ENCODE measurements at places on chromosomes 6 and 20.

DNA sequence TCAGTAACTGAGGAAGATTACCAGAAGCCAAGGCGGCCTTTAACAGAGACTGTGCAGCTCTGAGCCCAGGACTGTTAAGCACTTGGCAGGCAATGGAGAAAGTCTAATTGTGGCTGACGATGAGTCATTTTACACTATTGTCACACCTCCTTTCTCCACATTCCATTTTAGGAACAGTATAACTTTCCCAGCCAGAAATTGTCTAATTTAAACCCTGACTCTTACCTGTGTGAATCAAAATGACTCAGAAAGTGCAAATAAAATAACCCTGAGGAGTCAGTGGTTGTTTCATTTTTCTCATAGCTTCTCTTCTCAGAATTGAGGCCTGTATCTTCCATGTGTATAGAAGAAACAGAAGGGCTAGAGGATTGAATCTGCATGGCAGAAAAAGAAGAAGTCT, 40.0 kb upstream of the OPN5 start:
- no peak for DNase-seq

DNA sequence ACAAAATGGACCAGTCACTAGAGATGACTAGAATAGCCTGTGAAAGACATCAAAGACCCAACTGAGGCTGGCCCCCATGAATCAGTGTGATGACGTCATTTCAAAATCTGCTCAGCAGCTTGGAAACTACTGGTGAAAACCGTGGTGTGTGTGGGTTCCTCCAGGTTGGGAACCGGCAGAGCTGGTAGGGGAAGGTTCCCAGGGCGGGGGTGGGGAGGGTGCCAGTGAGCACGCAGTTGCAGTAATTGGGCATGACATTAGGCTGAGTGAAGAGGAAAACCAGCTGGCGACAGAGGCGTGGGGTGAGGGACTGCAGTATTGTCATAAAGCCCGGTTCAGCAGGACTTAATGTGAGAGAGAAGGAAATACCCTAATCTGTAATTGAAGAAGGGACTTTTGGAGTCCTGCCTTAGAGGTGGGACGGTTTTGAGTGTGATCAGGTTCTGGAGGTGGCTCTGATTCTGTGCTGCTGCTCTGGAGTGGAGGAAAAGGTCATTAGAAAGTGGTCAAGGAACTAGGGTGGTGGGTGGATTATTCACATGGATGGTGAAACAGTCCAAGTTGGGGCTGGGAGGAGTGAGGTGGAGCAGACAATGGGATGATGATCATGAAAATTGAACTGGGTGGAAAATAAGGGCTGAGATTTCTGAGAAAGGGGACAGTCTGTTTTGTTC, 52.0 kb upstream of the MTHFD1L start:
- DNase-seq = no peak

DNA sequence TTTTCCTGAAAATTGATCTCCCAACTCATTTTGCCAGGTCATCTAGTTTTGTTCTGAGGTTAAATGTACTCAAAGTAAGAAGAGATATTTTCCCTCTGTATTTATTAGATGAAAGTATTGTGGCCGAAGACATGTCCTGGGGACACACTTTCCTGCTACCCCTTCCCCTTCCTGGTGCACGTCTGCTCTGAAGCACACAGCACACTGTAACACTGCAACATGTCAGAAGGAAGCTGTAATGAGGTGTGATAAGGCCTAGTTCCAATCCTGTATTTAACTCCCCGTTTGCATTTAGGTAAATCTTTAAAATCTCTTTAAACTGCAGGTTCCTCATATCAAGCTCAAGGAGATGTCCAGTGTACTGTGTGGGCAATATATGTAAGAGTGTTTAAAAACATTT, 99.4 kb downstream of the HDGFL1 start:
- DNase-seq = no peak

- DNase-seq = no peak
These were observed 1006.0 kb downstream of the KIF16B start for GRCh38 chr20:15567219-15567618.

GRCh38 chr6:11277275-11278206, 45.1 kb upstream of the NEDD9 start:
- DNase-seq = no peak

DNA sequence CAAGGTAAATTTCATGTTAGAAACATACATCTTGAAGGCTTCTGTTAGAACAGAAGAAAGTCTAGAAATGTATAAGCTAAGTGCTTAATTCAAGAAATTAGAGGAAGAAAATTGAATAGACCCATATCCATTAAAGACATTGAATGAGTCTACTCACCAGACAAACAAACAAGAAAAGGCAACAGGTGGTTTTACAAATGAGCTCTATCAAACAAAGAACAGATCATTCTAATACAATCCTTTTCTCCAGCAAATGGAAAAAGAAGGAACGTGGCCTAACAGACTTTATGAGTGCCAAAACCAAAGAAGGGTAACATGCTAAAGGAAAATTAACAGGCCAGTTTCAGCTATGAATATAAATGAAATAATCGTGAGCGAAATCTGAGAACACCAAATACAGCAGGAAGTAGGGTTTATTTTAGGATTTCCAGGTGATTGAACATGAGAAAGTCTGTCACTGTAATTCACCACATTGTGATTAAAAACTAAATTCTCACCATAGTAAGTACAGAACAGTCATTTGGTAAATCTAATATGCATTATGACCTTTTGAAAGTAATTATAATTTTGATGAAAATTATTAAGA, 22.6 kb downstream of the MTHFD1L start:
- no peak for DNase-seq

DNA sequence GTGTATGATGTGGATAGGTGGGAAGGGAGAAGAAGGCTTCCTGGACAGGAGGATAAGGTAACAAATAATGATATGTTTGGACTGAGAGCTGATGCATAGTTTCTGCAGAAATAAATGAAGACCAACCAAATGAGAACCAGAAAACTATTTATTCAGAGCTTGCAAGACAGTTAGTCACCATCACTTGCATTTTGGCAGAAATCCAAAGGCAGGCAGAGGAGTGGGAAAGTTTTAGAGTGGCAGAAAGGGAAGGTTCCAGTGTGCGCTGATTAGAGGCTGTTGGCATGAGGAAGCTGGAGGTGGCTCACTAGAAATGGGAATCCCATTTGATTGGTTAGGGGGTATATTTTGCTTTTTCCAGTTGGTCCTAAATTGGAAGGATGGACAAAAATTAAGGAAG, 13.0 kb upstream of the F13A1 start:
- DNase-seq = no peak
